ENCODE measurements at places on chromosomes 6 and 20. TPM values are rescaled to one million over a fixed set of nuclear protein-coding genes. Genes with fewer than 3 reads are reported as not detected.

DNA sequence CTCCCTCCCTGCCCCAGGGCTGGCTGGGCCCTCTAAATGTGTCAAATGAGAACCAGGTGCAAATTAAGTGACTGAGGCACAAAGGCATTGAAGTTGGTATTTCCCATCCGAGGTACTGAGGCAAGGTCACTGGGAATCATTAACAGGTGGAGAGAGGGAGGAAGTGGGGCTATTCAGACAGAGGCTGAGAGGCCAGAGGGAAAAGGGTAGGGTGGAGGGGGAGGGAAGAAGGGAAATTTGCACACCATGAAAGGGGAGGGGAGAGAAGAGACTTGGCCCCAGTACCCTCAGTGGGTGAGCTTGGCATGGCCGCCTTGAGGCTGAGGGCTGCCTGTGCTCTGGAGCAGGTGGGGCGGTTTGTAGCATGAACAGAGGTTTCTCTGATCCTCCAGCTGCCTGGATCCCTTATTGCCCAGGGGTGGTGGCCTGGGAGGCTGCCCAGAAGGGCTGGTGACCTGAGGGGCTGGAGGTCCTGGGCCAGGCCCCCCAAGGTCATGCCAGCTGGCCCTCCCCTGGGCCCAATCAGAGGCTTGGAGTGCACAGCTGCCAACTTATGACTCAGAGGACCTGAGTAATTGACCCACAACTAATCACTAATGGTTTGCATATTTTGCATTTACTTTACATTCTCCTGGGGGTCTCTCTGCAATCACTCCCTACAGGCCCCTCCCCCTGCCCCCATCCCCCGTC lies 40.3 kb upstream of the ZFAND3 start:
- no peak for DNase-seq

GRCh38 chr6:156942266-156942665 lies 165.1 kb downstream of the ARID1B start:
- DNase-seq, result no peak

- DNase-seq, result no peak
These were observed 126.1 kb downstream of the ARHGAP18 start for GRCh38 chr6:129583866-129584265.

DNA sequence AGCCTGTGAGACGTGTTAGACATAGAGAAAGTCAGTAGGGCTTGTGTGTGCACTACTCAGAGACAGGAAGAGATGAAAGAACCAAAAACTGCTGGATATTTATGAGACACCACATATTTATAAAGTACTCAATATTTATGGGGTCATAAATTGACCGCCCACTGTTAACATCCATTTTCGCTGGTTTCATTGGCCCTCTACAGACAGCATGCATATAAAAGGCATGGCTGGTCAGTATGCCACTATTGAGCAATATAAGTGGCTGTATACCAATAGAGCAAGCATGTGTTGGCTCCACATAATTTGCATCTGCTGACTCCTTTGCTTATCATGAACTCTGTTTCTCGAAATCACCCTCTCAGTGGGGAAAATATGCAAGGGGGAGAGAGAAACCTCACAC lies 110.3 kb upstream of the BTN3A2 start:
- DNase-seq, result no peak

DNA sequence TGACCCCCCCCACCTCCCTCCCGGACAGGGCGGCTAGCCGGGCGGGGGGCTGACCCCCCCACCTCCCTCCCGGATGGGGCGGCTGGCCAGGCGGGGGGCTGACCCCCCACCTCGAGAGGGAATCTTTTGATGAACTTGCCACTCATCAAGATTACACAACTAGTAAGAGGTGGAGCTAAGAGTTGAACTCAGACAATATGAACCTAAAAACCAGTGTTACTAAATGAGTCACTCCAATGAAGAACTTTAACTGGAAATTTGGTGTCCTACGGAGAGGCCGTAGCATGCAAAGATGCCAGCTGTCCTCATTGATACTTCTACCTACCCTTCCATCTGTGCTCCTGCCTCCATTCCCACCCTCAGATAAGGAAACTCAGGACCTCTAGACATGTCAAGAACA lies 42.8 kb downstream of the PFDN4 start:
- DNase-seq, result no peak

GRCh38 chr6:37761554-37762271 lies 57.8 kb upstream of the ZFAND3 start:
- no peak for DNase-seq

DNA sequence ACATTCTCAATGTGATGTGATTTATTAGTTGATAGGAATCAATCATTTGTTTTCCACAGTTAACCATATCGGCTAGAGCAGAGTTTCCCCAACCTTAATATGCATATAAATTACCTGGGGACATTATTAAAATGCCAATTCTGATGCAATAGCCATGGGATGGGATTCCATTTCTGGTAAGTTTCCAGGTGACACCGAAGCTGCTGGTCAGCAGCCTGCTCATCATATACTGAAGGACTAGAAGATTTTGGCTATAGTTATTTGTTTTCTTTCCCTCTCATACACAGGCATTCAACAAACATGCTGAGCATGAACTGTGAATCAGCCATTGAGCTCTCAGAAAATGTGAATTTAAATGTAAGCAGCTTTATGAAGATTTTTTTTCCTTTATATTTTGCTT lies 35.8 kb downstream of the FBXO5 start:
- DNase-seq, result no peak

- DNase-seq, result no peak
These were observed at the start of gene PRR18 for GRCh38 chr6:166308033-166308768. PRR18 (minus strand) TSS chr6:166308392; CDS start chr6:166308142, 250 bp downstream.

DNA sequence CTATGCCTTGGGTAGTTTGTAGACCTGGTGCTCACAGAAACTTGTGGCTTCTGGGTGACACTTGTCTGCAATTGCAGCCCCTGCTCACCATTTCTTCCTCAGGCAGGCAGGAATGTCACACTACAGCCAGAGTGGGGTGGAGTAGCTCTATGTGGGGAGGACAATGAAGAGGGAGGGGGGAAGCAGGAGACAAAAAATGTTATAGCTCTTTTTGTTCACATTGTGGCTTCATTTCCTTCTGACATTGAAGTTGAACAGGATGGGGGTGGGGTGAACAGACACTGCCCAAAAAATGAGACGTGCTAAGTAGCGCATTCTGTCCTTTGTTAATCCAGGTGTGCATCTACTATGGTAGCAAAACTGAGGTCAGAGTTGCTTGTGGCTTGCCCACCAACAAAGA lies at the start of gene THEMIS:
THEMIS (minus strand) TSS at position 124 of the 400 bp plus-strand sequence. CDS start 126 bp downstream, outside the sequence.
- no peak for DNase-seq

DNA sequence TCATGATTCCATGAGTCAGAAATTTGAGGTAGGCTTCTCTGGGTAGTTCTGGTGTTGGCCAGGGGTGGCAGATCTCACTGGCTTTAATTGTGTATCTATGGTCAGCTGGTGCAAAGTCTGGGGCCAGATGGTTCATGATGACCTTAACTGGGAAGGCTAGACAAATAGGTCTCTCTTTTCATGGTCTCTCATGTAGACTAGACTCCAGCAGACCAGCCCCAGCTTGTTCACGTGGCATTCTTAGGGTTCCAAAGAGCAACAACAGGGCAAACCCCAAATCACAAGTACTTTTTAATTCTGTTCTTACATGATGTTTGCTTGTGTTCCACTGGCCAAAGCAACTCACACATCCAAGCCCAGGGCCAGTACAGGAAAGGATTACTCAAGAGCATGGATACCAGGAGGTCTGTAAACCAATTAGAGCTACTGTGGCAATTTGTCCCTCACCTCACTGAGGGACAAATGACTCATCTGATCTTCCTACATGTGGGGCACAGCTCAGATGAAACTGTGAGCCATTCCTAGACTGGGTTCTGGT lies 79.5 kb upstream of the PBOV1 start:
- DNase-seq, result no peak

- no peak for DNase-seq
These were observed 25.6 kb upstream of the AHI1 start for GRCh38 chr6:135522965-135523692.

- DNase-seq, result no peak
These were observed 103.7 kb upstream of the TMEM170B start for GRCh38 chr6:11433860-11434259.

DNA sequence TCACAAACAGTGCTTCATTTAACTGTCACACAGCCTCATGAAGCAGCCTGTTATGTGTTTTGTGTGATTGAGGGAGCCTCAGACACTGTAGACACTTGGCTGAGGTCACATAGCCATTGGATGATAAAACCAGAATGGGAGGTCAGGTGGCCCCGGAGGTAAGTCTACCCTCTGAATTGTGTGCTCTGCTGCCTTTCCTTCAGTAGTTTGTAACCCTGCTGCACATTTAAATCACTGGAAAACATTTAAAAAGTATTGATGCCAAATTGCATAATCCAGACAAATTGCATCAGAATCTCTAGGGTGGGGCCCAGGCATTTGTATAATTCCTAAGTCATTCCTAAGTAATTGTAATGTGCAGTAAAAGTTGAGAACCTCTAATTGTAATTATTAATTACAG lies 85.2 kb upstream of the ECI2 start:
- no peak for DNase-seq

DNA sequence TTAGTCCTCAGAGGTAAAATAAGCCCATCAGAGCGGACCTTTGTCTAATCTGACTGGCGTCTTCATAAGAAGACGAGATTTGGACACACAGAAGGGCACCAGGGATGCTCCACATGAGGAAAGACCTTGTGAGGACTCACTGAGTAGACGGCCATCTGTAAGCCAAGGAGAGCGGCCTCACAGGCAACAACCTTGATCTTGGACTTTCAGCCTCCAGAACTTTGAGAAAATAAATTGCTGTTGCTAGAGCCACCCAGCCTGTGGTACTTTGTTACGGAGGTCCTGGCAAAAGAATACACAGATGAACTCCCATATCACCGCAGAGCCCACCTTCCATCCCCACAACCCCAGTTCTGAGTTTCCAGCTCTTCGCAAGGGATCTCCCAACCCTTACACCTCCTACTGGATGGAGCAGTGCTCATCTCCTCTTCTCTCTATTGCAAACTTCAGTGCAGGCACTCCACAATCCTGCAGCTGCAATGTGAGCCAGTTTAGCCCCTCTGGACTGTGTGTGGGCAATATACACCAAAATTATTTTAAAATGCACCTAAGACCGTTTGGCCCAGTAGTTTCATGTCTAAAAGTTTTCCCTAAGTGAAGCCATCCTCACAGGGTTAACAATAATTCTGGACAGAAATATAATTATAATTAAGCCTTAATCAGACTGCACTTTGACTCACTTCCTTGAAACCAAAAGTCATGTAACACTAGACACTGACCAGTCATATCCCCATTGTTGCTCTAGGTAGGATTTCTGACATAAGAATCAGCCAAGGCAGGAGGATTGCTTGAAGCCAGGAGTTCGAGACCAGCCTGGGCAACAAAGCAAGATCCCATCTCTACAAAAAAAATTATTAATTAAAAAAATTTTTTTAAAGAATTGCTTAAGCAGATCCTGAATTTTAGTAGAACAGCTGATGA lies 8.8 kb upstream of the TRIM31 start:
- no peak for DNase-seq

The SLC22A3 gene
- 23.3 TPM for total RNA-seq

The RNF39 gene
- total RNA-seq, result not detected

The GPLD1 gene
- 7.2 TPM for total RNA-seq

The ZNF391 gene
- 3.5 TPM for total RNA-seq

The QKI gene
- total RNA-seq, result 142 TPM

The GRM1 gene
- 0.36 TPM for total RNA-seq

The SMPDL3A gene
- total RNA-seq, result 11.9 TPM

The CYP21A2 gene
- total RNA-seq, result 1.1 TPM

The C6orf15 gene
- total RNA-seq, result not detected

The CCN5 gene
- 22.1 TPM for total RNA-seq

The MAP1LC3A gene
- total RNA-seq, result 51.0 TPM

The SLC2A10 gene
- 8.2 TPM for total RNA-seq

The CDSN gene
- total RNA-seq, result not detected

The NRSN1 gene
- 2.0 TPM for total RNA-seq

The SSTR4 gene
- not detected for total RNA-seq

Data from sigmoid colon (tissue), 7 donors.